Activated CD4-positive, alpha-beta T cell treated with anti-CD3 and anti-CD28 coated beads for 48 hours (primary cell): ENCODE measurements at places on chromosomes 7 and 10.

- no peak for DNase-seq
These were observed 19.1 kb downstream of the TMEM176B start for GRCh38 chr7:150781103-150781502.

DNA sequence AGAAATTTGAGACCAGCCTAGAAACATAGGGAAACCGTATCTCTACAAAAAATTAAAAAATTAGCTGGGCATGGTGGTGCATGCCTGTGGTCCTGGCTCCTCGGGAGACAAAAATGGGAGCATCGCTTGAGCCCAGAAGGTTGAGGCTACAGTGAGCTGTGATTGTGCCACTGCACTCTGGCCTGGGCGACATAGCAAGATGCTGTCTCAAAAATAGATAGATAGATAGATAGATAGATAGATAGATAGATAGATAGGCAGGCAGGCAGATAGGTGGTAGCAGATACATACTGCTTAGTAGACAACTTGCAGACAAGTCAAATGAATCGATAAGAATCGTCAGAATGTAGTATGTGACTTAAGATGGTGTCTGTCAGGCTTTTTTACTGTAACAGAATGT, 106.9 kb downstream of the SND1 start:
- no peak for DNase-seq

- no peak for DNase-seq
These were observed 233.3 kb upstream of the AOAH start for GRCh38 chr7:36957620-36958019.

DNA sequence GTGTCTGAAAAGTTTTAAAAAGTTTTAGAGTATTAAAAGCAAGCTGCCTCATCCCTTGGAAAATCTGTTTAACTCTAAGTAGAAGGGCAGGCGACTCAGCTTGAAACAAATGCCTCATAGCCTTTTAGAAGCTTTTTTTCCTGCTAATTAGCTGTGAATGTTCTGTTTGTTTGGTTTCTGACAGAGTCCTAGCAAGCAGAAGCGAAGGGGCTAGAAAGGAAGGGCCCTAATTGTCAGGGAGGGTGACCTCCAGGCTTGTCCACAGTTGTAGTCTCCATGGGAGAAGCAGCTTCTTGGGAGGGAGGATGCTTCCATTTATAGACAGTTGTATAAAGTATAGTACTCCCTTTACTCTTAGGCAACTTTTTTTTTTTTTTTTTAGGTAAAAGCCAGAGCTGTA, 90.9 kb downstream of the DNAJC1 start:
- DNase-seq, result no peak
